T-helper 1 cell (primary cell): ENCODE measurements at places on chromosomes 2 and 18.

GRCh38 chr2:109335631-109336176 lies 206.7 kb downstream of the SH3RF3 start:
- DNase-seq = no peak

DNA sequence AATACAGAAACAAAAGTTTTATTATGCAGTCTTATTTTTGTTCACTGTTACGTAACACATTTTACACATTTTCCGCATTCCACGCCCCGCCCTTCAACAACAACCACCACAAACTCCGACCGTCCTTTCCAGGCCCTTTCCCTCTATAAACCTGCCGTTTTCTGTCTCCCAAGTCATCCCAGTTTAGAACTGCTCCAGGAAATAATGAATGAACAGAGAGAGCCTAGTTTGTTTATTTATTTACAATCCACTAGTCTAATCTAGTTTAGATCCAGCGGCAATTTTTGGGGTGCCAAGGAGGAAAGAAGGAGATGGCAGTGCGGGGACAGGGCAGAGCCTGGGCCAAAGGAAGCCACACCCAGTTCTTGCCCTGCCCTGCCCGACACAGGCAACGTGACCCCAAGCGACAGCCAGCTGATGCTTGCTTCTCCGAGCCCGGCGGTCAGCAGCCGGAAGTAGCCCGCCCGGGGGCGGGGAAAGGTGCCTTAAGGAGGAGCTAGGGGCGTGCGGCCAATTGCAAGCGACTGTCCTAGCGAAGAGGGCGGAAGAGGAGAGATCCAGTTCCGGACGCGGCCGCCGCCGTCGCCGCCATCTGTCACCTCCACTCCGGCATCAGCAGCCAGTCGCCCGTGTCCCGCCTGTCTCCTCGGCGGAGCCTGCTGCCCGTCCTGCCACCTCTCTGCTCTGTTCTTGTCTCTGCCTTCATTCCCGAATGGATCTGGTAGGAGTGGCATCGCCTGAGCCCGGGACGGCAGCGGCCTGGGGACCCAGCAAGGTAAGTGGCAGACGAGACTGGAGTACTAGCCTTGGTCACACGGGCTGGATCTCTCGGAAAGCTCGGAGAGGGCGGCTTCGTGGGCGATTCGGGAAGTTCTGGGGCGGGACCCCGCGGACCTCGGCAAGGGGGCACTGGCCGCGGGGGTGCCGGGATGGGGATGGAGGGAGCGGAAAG lies at the start of gene RIOK3:
Gene RIOK3, plus strand, starts transcription at position 560 of the 952 bp plus-strand sequence. Its CDS starts 153 bp downstream, at position 713.
- DNase-seq = peak; percentile 96

DNA sequence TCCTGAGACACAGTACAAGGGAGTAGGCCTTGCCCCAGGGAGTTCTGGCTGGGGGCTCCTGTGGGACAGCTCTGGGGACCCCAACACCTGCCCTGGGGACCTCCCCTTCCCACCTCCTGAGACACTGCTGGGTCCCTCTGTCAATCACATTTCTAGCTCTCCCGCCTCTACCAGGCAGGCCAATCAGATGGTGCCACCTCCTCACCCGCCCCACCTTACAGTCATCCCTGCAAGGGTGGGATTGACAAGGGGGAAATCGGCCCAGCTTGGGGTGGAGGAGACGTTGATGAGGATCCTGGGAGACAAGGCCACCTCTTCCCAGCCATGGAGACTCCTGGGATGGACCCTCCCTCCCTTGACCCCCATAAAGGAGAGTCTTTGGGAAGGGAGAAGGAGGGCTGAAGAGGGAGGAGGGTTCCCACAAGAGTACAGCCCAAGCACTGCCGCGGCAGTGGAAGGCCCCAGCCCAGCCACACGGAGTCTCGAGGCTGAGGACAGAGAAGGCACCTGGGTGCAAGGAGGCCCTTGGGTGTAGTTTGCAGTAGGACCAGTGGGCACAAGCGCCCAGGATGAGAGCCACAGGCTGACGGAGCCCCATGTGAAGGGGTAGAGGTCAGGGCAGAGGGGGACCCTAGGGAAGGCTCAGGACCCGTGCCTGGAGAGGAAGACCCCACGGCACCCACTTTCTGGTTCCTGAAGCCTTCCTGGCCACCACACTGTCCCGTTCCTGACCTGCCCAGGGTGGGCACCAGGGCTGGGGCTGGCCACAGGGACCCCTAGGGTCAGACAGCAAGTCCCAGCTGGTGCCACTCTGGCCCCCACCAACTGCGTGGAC lies 109.9 kb upstream of the OTOS start:
- no peak for DNase-seq

- DNase-seq = no peak
Measured at GRCh38 chr2:72154386-72154975, 6.8 kb upstream of the CYP26B1 start.

GRCh38 chr18:24063121-24063731 lies 48.7 kb downstream of the TTC39C start:
- DNase-seq = no peak

- no peak for DNase-seq
Measured at GRCh38 chr2:120441744-120442471, 96.0 kb downstream of the INHBB start.

DNA sequence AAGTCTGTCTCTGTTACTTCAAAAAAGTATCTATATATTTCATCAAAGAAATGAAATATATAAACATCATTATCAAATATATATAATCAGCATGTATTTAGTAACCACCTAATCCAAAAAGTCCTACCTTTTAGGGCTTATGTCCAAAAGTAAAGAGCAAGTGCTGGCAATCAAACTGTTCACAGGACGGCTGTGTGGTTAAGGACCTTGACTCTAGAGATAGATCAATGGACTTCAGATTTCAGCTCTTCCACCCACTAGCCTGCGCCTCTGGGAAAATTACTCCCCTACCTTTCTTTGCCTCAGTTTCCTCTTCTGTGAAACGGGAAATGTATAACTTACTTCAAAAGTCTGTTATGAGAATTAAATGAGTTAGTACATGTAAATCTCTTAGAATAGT lies 29.4 kb downstream of the SATB2 start:
- DNase-seq = no peak

DNA sequence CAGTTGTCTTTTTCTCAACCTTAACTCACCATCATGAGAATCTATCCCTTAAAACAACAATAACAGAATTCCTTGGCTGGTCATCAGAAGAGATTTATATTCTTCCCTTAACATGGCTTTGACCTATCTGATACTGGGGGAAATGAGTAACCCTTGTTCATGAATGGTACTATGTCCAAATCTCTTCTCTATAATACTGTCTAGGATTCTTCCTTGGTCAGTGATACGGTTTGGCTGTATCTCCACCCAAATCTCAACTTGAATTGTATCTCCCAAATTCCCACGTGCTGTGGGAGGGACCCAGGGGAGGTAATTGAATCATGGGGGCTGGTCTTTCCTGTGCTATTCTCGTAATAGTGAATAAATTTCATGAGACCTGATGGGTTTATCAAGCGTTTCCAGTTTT lies 282.0 kb upstream of the SIX2 start:
- no peak for DNase-seq

DNA sequence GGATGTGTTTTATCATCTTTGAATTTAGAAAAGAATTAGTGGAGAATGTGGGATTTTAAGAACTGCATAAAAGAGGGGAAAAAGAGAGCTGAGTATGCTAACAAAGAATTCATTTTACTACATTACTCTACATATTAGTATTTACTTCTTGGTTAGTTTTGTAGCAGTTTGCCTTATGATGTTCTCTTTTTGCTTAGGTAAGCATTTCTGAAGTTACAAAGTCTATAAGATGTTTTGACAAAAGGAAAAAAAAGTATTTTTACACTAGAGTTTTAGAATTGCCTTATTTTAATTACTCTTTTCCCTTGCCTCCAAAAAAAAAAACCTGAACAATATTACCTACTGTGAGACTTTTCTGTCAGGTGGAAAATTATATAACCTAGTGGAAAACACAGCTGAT lies 739.5 kb upstream of the SLC39A10 start:
- DNase-seq = no peak

GRCh38 chr18:3037423-3037915 lies 24.5 kb upstream of the LPIN2 start:
- DNase-seq = no peak

DNA sequence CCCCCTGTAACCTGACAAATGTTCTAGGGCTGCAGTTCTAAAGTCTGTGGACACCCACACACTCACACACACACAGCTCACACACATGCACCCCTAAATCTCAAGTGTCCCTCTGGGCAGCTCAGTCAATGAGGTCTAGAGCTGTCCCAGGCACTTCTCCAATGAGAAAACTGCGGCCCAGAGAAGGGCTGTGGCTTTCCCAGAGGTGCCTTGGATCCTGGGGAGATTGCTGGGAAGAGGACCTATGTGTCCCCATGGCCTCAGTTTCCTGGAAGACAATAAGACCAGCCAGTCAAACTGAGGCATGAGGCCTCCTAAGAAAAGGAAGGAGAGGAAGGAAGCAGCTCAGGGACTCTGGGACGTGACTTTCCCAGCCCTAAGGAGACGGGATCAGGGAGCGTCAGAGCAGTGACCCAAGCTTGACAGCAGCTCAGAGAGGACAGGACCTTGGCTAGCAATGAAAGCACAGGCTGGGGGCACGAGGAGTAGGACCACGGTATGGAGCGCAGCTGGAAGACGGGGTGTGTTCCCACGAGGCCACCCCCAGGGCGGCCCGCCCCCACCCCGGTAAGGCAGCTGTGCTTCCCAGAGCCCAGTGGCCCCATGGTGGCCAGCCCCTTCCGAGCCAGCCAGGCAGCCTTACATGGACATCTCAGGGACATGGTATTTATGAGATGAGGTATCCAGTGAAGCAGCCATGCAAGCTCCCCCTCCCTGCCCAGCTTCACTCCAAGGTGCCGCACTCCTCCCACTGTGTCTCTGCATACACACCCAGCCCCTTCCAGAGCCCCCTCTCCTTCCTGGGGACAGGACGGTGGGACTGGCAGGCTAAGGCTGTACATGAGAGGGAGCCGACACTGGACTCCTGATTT lies 46.0 kb downstream of the TNS1 start:
- no peak for DNase-seq

GRCh38 chr2:214503568-214503967 lies 92.7 kb downstream of the VWC2L start:
- no peak for DNase-seq

- no peak for DNase-seq
Measured at GRCh38 chr2:233017947-233018346, 4.9 kb upstream of the NGEF start.

- DNase-seq = no peak
Measured at GRCh38 chr18:48152549-48152948, 222.1 kb upstream of the SMAD2 start.

DNA sequence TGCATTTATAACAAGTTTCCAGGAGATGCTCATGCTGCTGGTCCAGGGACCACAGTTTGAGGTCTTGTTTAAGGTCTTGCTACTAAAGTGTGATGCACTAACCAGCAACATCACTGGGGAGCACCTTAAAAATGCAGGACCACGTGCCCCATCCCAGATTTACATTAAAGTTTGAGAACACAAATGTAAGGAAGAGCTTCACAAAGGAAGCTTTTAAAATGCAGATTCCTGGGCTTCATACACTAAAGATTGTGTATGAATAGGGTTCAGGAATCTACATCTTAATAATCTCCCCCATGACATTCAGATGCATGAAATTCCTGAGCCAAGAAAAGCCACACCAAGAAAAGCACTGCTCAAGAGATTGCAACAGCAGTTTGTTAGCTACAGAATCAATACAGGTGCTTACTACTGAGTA lies 235.3 kb upstream of the TANK start:
- no peak for DNase-seq

DNA sequence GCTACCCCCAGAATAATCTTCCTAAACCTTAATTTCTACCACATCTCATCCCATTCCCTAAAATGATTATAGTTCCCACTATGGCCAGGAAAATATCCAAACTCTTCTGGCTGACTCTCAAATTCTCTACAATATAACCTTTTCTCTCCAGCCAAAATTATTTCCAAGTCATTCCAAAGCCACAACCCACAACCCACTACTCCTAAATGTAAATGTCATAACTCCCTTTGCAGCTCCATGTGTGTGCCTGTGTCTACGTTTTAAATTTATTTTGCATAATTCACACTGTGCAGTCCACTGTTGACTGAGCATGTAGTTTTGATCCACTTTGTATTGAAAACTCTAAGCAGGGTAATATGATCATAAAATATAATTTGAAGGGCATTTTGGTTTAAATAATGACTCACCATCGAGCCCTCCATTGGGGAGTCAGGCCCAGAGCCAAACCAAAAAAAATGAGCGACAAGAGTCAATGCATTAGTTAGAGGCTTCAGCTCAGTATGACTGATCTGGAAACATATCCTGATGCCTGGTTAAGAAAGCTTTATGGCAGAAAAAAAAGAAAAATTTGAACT lies 171.0 kb downstream of the AFF3 start:
- no peak for DNase-seq

- DNase-seq = no peak
Measured at GRCh38 chr2:149049142-149049541, 10.6 kb downstream of the LYPD6B start.

DNA sequence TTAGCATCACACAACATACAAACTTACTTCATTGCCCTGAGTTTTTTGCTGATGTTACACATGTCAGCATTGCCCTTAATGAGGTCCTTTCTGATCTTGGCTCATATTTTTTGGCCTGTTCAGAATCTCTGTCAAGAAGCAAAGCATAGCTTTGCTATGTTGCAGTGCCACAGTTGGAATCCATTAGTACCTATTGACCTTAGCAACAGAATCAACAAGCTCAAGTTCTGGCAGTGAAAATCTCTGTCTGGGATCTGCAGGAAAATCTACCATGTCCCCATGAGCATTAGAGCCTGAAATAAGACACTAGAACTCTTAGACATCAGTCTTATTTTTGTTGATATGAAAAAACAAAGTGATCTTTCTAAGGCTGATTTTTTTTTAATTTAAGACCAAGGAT lies 105.6 kb upstream of the FHL2 start:
- DNase-seq = no peak

DNA sequence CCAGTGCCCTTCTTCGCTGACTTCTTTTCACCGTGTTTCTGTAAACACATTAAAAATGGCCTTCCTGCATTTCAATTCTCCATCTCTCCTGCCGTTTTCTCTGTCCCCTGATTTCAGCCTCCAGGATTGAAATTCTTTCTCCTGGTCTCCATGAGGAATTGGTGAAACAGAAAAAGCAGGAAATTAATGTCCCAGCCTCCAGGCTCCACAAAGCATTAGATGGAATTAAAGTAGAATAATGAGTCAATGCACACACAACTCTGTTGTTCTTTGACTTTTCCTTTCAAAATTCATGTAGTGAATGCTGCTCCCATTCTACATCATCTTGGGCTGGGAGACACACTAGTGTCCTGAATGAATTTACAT lies 209.5 kb downstream of the KLHL29 start:
- DNase-seq = no peak
